ENCODE measurements at places on chromosomes 16 and 17.

GRCh38 chr16:85393674-85394451 lies 219.3 kb upstream of the GSE1 start:
- peak; percentile 55 for DNase-seq

GRCh38 chr17:41586863-41587495 lies at the start of gene KRT14:
KRT14 (minus strand) TSS chr17:41586895; CDS start chr17:41586834, 61 bp downstream.
- no peak for DNase-seq

DNA sequence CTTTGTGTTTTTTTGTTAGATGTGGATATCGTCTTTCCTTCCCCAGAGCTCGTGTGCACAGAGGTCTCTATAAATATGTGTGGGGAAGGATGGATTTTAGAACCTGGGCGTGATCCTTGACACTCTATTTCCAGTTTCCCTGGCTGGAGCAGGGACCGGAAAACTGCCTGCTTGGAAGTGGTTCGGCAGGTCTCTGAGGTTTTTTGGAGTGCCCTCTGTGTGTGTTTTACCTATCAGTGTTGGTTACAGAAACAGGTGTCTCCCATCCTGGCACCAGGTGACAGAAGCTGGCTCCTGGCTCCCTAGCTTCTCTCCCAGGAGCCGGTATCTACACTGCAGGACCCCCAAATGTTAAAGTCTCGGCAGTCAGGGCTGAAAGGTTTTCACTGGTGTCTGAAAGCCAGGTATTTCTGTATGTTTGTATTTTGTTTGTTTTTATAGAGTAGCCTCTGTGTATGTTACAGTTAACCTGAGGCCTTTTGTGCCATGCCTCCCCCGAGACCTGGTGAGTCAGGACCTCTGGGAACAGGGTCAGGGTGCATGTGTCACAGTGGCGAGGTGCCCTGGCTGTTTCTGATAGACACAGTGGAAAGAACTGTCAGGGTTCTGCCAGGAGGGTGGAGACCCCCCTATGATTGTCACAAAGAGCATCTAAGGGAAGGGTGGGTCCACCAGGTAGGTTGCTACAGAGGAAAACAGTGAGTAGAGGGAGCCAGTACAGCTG lies 31.3 kb downstream of the ZC3H18 start:
- no peak for DNase-seq

- no peak for DNase-seq
Measured at GRCh38 chr16:4746991-4747574, 12.7 kb downstream of the DNAAF8 start.

GRCh38 chr17:80727409-80727755 lies 182.7 kb downstream of the RPTOR start:
- no peak for DNase-seq

DNA sequence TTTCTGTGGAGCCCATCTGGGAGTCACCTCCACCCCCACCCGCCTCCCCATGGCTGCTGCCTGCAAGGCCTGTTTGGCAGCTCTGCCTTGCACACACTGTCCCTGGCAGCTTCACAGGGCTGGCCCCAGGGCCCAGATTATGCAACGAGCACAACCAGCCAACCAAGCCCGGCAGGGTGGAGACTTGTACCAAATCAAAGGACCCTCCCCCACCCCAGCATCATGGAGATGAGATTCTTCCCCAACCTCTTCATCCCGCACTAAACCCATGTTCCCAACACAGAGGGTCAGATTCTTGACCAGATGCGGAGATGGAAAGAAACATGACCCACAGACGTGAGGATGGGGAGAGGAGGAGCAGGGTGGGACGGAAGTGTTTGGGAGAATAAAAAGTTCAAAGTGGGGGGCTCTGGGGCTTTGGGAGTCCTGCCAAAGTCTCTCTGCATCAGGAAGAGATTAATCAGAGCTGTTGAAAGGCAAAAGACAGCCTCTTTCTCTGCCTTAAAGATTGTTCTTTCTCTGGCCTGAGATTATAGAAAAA lies 3.8 kb downstream of the SMARCD2 start:
- DNase-seq = no peak

DNA sequence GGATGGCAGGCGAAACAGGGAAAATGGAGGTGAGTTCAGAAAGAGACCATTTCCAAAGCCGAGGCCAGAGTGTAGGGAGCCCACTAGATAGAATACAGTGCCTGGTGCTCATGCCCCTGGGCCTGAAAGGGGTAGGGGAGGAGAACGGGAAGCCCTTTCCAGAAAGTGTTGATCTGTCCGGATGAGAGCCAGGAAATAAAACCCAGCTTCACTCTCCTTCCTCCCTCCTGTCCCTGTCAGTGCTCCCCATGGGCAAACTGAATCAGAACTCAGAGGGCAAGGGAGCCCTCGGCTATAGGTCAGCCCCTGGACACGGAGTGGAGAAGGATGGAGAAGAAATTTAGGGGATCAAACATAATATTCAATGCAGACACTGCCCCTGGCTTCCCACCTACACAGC lies 57.7 kb upstream of the RPL38 start:
- no peak for DNase-seq

DNA sequence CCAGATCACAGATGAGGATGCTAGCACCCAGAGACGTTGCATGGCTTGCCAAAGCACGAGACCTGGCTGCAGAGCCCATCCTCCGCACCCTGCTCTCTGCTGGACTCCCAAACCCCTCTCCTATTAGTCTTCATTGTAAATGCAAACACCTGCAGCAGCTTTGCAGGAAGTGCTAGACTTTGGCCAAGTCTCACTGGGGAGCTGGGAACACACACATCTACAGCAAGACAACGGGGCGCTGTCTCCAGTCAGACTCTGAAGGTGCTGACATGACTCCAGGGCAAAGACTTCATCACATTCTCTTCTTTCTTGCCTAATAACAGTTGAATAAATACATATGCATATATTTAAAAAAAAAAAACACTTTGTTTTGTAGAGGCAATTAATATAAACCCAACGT lies 43.8 kb downstream of the CYTH1 start:
- DNase-seq = no peak

DNA sequence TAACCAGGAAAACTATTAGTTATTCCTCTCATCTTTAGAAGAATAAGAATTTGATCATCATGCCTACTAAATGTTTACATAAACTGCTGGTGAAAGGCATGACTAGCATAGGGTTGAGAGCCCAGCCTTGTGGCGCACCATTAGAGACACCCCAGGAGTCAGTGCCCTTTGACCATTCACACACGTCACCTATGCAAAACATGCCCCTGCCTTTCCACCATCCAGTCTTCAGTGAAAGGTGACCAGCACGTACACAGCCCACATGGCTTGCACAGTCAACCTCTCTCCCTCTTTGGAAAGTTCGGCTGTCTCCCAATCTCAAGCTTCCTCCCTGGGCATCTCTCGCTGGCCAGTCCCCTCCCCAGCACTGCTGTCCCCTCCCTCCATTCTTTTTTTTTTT lies 150.3 kb downstream of the ENGASE start:
- no peak for DNase-seq

GRCh38 chr17:1090465-1091189 lies 89.2 kb downstream of the ABR start:
- DNase-seq = no peak

DNA sequence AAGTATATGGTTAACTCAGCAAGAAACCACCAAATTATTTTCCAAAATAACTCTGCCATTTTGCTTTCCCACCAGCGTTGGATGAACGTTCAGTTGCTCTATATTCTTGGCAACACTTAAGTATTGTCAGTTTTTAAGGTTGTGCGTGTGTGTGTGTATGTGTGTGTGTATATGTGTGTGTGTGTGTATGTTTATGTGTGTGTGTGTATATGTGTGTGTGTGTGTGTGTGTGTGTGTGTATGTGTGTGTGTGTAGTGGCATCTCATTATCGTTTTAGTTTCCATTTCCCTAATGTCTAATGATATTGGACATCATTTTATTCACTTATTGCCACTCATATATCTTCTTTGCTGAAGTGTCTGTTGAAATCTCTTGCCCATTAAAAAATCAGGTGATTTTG lies 11.2 kb upstream of the SMTNL2 start:
- no peak for DNase-seq

DNA sequence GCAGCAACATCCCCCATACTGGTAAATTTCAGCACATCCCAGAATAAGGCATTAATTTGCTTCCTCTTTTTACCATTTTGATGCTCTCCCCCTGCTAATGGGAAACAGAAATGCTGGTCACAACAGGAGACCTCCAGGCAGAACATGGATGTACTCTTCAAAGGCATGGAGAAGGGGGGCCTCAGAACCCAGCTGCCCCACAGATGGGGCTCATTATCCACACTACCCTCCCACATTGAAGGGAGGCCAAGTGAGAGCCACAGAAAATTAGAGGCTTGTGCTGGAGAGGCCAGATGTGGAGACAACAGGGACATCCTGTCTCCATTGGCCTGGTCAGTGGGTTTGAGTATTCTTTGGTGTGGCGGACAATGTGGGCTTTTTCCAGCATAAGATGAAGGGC lies 150.1 kb upstream of the CDH11 start:
- no peak for DNase-seq

- DNase-seq = no peak
Measured at GRCh38 chr17:11430751-11431150, 167.5 kb upstream of the DNAH9 start.

DNA sequence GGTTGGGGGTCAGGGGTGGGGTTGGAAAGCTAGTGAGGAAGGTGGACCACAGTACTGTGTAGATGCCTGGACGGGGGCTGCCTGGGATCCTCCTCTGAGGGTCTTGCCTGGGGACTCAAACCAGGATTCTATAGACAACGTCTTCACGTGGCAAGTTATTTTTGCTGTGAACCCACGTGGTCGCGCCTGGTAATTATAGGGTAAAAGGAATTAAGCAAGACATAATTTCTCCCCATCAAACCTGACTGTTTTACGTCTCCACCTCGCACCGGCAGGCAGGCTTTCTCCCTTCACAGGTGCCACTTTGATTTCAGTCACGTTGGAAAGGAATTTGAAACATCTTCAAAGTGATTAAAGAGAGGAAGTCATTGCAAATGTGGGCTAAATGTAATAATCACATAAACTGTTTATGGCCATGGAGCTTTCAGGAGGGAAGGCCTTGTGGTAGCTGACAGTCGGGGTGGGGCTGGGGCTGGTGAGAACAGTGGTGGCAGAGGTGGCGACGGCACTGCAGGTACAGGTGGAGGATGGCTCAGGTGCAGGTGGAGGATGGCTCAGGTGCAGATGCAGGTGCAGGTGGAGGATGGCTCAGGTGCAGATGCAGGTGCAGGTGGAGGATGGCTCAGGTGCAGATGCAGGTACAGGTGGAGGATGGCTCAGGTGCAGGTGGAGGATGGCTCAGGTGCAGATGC lies 197.1 kb upstream of the NLRP1 start:
- DNase-seq = no peak

- no peak for DNase-seq
Measured at GRCh38 chr17:79231766-79232287, 157.2 kb downstream of the ENGASE start.

DNA sequence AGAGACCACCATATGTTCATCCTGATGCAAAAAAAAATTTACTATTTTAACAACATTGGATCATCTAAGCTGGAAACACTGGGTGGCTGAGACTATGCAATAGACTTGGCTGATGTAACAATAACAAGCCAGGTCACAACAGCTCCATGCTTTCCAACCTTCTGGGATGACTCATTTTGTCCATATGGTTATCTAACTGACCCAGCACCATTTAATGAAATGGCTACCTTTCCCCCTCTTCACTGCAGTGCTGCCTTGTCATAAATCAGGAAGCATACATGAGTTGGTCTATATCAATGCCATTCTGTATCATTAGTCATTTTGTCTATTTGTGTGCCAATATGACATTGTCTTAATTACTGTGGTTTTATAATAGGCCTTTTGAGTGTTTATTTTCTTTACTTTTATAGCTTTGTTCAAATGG lies 217.6 kb upstream of the KCNJ16 start:
- no peak for DNase-seq

GRCh38 chr16:21283521-21284289 lies 5.6 kb upstream of the CRYM start:
- DNase-seq = no peak

- DNase-seq = no peak
Measured at GRCh38 chr16:68436581-68436980, 11.7 kb downstream of the SMPD3 start.

GRCh38 chr17:1222321-1222720 lies 42.5 kb upstream of the ABR start:
- DNase-seq = no peak

- no peak for DNase-seq
Measured at GRCh38 chr16:86186313-86186712, 287.4 kb downstream of the IRF8 start.

DNA sequence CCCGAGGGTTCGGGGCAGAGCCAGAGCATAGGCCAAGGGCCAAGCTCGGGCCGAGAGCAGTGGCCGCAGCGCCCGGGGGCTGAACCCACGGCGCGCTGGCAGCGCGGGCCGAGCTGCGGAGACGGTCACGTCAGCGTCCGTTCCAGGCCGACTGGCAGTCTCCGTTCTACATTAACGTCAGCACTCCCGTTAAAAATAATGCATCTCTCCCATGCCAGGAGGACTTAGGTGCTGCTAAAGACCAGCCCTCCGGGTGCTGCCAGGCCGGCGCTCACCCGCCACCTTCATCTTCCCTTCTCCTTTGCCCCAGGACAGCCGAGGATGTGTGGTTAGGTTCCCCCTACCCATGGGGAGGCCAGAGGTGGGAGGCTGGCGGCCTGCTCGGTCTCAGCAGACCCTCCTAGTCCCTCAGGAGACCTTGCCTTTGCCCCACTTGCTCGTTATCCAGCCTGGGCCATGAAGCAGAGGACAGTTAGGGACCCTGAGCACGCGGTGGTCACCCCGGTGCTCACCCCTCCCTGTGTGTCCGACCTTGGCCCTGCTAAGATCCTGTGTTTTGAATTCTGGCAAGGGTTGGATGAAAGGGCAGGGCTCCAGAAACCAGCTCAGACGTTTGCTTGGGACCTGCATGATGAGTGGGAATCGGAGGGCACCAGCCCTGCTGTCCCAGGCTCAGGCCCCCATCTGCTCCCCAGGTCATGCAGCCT lies 572 bp downstream of the MPG start:
- DNase-seq = no peak

DNA sequence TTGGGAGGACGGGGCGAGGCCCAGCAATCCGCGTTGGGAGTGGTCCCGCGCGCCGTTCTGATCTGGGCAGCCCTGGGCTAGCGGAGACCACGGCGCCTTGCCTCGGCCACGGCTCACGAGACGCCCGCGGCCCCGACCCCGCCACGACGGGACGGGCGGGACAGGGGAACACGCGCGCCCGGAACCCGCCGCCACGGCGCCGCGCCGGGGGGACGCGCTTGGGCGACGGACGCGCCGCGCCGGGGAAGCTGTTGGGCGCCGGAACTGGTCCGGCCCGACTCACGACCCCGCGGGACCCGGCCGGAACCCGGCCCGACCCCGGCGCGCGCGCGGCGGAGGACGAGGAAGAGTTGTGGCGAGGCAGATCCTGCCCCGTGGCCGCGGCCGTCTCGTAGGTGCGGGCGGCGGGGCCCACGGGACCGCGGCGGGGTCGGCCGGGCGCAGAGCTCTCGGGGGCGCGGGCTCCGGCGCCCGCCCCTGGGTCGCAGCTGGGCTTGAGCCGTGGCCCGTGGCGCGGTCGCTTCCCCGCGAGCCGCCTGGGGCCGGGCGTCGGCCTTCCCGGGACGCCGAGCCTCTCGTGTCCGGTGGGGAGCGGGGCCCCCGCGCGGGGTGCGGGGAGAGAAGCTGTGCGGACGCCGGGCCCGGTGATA lies at the start of gene ACSF3:
TSS of gene ACSF3 (plus strand) at position 251 of the 650 bp plus-strand sequence. CDS start 6,830 bp downstream, outside the sequence.
- DNase-seq = peak; percentile 61

GRCh38 chr16:68732741-68733399 lies 4.2 kb upstream of the CDH1 start:
- no peak for DNase-seq

- no peak for DNase-seq
Measured at GRCh38 chr16:71971571-71971970, 28.6 kb downstream of the PKD1L3 start.

- DNase-seq = no peak
Measured at GRCh38 chr17:57834146-57834741, 15.6 kb downstream of the MRPS23 start.
